Activated CD8-positive, alpha-beta memory T cell treated with anti-CD3 and anti-CD28 coated beads for 1 hour (primary cell): ENCODE measurements at places on chromosomes 1 and 21.

DNA sequence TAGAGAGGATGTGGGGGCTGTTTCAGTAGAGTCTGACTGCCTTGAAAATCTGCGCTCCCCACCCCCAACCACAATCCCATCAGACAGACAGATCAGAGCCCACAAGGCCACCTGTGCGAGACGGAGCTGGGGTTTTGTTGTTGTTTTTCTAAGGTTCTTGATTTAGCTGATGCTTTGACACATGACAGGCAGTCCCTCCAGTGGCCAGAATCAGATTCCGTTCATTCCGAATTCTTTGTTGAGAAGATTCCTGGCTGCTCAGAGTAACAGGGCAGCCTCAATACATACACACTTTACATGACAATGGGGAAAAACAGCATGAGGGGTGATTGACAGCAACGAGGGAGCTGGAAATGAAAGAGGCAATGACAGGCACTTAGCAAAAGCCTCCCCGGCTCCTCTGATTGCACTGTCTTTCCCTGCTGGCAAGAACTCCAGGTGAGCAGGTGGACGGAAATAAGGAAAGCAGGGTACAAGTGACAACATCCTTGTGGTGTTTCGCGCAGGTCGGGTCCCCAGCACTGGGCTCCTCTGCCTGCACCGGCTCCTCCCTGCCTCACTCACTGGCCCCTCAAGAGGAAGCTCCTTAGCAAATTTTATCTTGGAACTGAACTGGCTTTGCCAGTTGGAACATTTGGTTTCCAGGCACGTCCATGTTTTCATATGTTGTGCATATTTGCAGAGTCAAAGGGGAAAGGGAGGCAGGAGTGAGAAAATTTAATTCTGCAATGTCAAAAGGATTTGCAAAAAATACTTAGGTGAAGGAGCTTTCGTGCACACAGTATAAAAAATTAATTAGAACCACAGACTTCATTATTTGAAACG lies 148.7 kb downstream of the PGBD5 start:
- DNase-seq: no peak

DNA sequence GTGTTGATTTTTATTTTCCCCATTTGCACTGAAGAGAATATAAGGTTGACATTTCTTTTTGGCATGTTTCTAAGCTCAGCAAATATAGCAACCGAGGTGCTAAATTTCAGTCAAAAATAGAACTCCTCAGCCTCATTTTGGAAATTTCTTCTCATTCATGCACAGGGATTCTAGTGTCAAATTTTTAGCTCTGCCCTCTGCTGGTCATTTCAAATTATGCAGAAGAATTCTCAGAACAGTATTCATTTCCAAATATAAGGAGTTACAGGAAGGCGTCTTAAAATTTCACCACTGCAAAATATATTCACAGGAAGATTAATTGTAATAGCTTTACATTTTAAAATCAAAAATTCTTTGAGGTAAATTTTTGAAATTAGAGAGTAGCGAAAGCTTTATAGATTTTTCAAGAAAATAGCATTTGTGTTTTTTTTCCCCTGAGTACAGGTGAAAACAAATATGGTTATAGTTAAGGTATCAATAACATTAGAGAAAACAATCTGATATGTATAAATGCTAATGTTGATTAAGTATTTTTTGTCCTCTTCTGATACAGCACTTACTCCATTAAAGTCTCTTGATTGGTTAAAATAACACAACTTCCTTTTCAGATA lies 57.9 kb downstream of the FMN2 start:
- DNase-seq: no peak

DNA sequence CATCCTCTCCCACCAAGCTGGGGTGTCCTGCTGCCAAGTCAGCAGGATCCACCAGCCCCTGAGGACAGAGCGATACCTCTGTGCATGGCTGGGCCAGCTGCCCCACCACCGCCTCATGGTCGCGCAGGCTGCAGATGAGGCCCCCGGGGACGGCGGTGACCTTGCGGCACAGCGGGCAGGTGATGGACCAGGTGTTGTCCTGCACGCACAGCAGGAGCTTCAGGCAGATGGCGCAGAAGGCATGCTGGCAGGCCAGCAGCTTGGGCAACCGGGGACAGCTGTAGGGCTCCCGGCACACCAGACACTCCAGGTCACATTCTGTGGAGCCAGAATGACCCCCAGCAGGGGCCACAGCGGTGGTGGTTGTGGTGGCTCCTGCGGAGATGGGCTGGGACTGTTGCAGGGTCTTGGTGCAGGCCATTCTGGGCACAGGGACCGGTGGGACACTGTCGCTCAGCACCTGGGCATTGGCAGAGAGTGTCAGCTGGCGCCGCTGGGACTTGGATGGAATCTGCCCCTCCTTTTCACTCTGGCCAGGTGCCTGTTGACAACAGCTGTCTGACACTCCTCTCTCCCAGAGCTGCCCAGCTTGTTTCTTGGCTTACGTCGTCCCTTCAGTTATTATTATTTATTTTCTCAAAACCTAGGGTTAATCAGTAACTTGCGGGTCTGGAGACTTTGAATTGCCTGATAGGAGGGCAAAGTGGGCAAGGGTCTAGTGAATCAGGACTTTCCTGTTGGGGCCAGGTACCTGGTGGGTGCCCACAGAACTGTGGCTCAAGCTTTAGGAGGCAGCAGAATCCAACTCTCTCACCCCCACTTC lies at the start of gene RNF186:
Gene RNF186, minus strand, starts transcription at position 603 of the 823 bp plus-strand sequence. Its CDS starts 182 bp downstream, at position 421.
- no peak for DNase-seq

DNA sequence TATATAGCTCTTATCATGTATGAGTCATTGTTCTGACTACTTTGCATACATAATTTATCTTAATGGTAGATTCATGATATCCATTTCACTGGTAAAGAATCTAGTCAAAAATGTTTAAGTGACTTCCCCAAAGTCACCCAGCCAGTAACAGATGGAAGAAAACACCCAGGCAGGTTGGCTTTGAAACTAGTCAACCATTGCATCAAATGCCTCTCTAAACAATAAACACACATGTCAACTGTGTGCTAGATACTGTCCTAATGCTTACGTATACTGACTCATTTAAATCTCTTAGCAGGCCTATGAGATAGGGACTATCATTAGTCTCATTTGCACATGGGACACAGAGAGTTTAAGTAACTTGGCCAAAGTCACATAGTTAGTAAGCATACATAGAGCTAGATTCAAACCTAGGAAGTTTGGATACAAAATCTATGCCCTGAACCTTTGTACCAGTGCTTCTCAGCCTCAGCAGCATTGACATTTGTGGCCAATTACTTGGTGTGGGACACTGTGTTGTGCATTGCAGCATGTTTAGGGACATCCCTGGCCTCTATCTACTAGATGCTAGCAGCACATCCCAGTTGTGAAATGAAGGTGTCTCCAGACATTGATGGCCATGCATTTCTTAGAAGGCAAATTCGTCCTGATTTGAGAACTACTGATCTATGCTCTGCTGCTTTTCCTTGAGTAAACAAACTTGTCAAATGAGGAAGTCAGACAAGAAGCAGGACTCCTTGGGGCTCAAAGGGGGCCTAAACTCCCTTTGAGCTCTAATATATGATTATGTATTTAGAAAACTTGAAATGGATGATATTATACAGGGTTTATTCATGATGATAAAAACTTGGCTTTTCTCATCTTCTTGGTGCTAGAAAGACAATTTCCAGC lies 316.3 kb downstream of the KCNH1 start:
- DNase-seq: no peak

DNA sequence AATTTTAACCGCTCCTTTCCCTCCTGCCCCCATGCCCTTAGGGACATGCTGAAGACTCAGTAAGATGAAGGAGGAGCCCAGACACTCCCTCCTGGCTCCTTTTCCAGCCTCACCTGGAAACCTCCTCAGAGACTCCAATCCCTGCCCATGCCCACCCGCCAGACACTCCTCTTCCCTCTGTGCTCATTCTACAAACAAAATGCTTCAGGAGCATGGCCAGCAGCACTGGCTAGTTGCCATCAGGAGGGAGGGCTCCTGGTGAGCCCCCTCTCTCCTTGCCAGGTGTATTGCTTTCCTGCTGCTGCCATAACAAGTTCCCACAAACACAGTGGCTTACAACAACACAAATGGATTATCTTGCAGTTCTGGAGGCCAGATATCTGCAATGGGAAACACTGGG lies 126.1 kb downstream of the PSMG1 start:
- no peak for DNase-seq

- no peak for DNase-seq
Observed at GRCh38 chr1:202143768-202144401, 652 bp downstream of the ARL8A start.

- no peak for DNase-seq
Observed at GRCh38 chr1:17719874-17720273, 35.3 kb upstream of the ACTL8 start.

DNA sequence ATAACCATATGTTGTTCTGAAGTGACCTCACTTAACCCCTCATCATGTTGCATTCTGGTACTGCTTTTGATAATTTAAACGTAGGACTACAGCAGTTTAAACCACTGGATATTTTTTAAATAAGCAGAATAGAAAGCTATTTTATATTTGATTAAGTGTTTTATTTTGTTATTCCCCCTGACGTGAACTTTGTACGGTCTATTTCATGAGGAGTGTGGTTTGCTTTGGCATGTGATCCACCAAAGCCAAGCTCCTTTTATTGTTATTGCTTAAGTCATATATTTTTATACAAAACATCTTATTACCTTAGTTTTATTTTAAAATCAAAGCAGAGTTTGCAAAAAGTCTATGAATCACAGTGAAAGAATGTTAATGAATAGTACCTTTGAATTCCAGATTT lies 101.4 kb upstream of the L1TD1 start:
- DNase-seq: no peak

DNA sequence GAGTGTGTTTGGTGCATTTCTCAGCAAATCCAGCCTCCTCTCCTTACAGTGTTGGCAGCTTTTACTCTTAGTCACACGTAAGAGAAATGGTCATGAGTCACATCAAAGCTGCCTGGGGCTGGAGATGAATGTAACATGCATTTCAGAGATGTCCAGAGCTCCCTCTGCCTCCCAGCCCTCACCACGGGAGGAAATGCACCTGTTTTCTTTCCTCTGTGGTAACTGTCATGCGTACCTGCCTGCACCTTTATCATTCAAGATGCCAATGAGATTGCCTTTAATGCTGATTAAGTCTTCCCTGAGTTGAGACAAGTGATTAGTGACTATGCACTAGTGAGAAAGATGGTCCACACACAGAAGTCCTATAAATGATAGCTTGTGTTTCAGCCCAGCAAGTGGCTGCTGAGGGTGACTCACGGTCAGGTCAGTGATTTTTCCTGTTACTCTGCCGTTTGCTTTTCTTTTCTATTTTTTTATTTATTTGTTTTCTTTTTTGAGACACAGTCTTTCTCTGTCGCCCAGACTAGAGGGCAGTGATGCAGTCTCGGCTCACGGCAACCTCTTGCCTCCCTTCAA lies 277.3 kb upstream of the FMN2 start:
- no peak for DNase-seq

- DNase-seq: no peak
Observed at GRCh38 chr21:38669186-38669585, 136.5 kb upstream of the ETS2 start.

DNA sequence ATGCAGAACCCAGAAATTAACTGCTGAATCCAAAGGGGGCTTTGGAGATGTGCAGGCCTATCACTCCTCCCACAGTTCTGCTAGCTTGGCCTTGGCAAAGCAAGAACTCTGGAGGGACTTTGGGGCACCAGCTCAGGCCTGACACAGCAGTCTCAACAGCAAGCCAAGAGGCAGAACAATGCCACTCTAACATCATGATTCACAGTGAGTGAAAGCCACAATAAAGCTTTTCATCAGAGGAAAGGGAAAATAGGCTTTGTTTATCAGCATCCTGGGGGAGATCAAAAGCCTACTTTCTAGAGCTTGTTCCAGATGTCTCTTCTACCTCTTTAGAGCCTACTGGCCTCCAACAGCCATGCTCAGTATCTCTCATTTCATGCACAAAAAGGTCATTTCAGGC lies 283.4 kb downstream of the KCNH1 start:
- no peak for DNase-seq

- no peak for DNase-seq
Observed at GRCh38 chr1:78570539-78570938, 49.7 kb upstream of the IFI44L start.

GRCh38 chr1:29236712-29237128 lies 398 bp downstream of the PTPRU start:
- DNase-seq: no peak

GRCh38 chr1:204711103-204711946 lies 25.8 kb upstream of the LRRN2 start:
- DNase-seq: no peak

DNA sequence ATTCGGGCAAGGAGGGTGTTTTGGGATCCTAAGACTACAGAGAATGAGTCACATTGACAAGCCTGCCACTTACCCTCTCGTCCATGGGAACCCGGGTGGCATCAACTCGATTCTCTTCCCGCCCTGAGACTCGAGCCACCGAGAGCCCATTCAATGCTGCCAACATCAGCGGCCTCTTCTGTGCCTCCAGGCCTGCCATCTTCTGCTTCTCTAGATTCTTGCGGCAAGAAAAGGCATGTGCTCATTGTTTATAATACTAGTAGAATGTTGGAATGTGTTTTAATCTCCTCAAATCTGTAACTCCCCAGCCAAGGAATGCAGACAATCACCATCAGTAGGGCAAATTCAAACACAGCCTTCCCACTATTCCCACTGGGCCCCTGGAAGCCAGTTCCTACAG lies 96.9 kb downstream of the SMYD2 start:
- DNase-seq: no peak

GRCh38 chr1:185293967-185294542 lies 23.0 kb downstream of the IVNS1ABP start:
- DNase-seq: no peak

DNA sequence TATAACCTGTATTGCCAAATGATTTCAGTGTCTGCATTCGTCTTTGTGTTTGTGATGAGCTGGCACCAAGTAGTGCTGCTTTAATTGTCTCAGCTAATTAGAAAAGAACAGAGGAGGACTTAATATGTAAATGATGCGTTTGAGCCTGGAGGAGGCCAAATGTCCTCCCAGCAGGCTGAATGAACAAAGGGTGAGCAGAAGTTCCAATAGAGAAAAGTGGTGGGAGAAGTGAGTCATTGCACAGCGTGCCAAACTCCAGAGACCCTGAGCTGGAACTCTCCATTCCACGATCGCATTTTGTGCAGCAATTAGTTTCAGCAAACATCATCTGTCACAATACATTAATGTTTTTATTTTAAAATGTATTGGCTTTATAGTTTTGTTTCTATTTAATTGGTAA lies 17.9 kb downstream of the ETV3L start:
- DNase-seq: no peak

- DNase-seq: no peak
Observed at GRCh38 chr1:22508329-22508728, 55.0 kb upstream of the EPHA8 start.
